ENCODE measurements at places on chromosomes 4 and X.
A peak's percentile ranks its signal among the peaks of the same experiment; 100 is the strongest.

DNA sequence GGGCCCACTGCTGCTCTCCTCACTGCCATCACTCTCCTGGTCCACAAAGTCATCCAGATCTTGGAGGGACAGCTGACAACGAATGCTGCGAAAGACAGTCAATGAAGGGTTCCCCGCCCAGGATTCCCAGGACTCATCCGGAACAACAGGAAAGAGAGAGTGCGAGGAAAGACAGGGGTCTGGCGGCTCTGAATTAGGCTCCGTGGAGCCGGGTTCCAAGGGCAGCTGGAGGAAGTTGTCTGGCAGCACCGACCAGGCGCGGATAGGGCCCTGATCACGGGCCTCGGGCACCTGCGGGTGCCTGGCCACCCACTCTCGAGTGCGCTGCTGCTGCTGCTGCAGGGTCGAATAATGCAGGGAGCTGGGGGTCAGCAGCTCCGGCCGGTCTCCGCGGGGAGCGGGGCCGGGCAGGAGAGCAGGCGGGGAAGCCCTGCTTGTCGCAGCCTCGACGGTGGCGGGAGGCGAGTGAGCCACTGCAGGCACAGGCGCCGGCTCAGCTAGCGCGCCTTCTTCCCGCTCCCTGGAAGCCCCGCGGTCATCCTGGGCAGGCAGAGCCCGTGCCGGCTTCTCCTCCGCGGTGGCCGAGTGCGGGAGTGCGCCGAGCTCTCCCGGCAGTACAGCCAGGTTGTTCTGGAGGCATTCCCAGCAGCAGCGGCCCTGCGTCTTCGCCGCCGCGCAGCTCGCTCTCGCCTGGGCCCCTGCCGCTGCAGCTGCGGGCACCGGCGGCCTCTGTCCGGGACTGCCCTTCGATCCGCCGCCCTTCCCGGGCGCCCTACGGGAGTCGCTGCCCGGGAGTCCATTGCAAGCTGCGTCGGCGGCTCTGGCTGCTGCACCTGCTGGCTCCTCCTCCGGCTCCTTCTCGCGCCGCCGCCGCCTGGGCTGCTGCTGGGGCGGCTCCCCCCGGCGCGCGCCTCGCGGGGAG lies 1.1 kb downstream of the SOWAHB start:
- peak; percentile 16 for DNase-seq

- no peak for DNase-seq
These were observed 9.8 kb upstream of the PCDH18 start for GRCh38 chr4:137541876-137542646.

GRCh38 chr4:61427099-61427817 lies 227.1 kb downstream of the ADGRL3 start:
- no peak for DNase-seq

DNA sequence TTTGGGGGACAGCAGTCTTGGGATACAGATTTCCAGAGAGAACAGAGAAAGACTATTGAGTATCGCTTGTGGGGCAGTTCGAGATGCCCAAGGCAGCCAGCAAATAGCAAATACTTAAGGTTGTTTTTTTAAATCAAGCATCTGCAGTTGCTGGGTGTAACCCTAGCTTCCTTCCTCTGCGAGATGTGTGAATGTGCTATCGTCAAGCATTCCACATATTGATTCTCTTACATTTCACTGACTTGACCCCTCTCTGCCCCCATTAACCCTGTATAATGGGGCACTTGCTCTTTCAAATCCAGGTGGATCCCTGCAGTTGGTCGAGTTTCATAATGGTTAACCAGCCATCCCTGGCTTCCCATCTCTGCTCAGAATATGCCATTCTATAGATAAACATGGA lies 23.5 kb downstream of the KCNE5 start:
- no peak for DNase-seq

GRCh38 chr4:25330335-25330734 lies 17.8 kb downstream of the ZCCHC4 start:
- DNase-seq = no peak

DNA sequence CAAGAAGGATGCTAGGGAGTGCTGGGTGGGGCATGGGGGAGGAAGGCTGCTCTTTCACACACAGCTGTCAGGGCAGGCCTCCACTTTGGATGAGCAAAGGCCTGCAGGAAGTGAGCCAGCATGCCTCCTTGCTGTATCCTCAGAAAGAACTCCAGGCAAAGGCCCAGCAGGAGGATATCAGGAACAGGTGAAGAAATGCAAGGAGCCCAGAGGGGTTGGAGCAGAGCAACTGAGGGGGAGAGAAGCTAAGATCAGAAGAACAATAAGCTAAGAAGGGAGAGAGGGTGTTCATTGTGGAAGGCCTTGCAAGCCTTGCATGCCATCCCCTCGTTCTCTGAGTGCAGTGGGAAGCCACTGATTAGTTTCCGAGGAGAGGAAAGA lies 115.1 kb downstream of the CAMK2D start:
- DNase-seq = no peak

GRCh38 chrX:11591723-11592346 lies 73.9 kb downstream of the ARHGAP6 start:
- DNase-seq = no peak

DNA sequence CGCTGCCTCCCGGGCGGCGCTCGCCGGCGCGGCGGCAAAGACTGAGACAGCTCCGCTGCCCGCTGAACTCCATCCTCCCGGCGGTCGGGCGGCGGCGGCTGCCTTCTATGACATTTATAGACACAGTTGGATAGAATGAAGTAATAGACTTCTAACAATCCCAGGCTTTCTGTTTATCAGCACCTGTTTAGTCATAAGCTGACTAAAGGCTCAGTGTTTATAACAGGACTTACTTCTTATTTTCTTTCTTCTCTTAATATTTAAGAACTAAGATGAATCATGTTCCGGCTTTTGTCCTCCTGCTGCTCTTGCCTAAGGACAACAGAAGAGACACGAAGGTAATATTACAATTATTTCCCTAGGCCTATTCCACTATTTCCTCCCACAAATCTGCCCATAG lies 3.9 kb downstream of the ARL13A start:
- DNase-seq = no peak

DNA sequence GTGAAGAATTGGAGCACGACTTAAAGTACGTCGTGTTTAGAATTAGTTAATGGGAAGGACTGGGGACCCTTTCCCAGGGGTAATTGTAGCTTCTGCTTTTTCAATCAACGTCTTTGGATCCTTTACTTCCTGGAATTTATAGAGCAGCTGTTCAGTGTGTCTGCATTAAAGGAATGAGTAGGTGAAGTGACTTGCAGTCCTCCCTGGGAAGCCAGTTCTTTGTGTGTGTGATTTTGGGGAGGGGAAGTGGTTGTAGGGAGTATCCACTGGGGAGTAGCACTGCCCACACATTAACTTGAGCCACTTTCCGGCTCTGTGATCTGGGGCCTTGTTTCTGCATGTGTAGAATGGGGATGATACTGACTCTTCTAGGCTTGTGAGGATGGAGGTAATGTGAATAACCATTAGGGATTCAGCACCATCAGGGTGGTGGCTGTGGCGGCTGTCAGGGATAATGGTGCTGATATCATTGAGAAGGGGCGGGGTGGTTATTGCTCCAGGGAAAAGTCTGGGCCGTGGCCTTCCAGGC lies 54.7 kb downstream of the TMEM131L start:
- no peak for DNase-seq

GRCh38 chrX:10971176-10971575 lies 140.0 kb upstream of the HCCS start:
- no peak for DNase-seq

DNA sequence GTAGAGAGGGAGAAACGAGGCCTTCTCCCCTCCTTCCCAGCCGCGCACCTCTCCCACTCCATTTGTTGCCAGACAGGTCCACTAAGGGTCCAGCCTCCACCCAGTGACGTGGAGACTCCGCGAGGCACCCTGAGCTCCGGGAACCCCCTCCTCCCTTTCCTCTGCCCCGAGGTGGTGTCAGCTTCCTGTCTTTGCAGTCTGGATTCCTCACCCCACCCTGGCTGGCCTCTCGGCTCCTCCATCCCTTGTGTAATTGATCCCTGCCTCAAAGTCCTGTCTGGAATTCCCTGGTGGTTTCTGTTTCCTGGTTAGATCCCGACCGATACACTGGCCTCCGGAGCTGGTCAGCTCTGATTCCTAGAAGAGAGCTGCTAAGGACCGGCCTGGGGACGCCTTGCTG lies 105.9 kb upstream of the SCOC start:
- no peak for DNase-seq

- no peak for DNase-seq
These were observed 352.7 kb downstream of the NKX6-1 start for GRCh38 chr4:84146300-84146959.

DNA sequence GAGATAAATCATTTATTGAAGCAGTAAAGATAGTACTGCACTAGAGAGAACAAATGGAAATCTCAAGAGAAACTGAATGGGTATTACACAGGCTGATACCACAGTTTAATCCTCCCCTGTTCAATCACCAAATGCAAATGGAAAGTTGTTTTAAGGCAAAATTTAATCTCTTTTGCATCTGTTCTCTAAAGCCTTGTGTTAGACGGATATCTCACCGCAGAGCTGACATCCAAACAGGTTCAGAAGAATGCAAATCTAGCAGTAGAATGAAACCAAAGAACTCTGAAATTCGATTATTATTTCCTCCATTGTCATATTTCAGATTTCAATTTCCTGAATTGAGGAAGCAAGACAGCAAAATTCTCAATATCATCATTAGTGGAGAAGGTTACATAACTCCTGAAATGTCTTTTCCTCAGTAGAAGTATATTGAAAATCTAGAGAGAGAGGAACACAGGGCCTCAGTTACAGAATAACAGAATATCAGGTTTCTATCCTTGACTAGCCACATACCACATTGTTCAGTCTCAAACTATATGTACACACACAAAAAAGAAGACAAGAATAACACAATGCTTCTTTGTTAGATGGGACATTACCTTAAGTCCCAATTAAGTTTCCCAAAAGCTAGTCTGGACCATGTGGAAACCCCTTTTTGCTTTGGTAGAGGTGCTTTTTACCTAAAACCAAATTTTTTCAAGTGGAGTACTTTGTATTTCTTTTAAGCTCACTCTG lies 94.1 kb upstream of the BANK1 start:
- DNase-seq = no peak

GRCh38 chr4:55793479-55793878 lies 26.1 kb upstream of the EXOC1L start:
- no peak for DNase-seq

GRCh38 chrX:150871341-150871811 lies 27.1 kb downstream of the CD99L2 start:
- DNase-seq = no peak

DNA sequence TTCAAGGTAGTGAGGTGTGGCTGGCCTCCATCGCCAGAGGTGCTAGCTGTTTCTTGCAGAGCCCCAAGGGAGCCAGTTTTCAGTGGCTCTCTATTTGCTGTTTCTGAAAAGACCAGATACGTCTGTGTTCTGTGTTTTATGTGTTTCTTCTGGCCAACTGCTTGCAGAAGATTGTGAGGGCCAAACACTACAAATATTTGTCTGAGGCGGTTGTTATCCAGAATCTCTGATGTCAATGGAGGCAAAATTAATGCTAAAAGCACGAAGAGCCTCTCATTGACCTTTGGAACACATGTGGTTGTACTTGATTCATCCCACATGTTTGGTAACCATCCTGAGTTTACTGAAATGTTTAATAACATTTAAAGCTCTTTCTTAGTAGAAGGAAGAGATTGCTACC lies 113.9 kb downstream of the CT47B1 start:
- DNase-seq = no peak

GRCh38 chr4:145840162-145840768 lies 98.4 kb downstream of the ZNF827 start:
- DNase-seq = peak; percentile 40

DNA sequence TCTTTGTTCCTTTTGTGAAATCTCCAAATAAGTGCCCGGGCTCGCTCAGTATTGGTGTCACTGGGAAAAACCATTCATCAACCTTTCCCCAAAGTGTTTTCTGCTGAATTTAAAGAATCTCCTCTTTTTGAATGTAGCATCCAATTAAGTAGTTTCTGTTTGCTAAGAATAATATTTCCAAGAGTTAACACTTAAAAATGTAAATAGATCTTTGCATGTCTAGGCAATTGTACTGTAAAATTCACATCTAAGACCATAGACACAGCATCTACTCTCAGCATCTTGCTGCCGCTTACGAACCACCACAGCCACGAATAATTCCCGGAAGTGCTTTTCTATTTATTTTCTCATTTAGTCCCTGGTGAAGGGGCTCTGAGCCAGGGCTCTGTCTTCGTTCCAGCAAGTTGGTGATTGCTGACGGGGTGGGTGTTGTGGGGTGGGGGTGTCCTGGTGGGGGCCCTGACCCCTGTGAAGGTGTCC lies 1.4 kb downstream of the NSG1 start:
- DNase-seq = no peak

DNA sequence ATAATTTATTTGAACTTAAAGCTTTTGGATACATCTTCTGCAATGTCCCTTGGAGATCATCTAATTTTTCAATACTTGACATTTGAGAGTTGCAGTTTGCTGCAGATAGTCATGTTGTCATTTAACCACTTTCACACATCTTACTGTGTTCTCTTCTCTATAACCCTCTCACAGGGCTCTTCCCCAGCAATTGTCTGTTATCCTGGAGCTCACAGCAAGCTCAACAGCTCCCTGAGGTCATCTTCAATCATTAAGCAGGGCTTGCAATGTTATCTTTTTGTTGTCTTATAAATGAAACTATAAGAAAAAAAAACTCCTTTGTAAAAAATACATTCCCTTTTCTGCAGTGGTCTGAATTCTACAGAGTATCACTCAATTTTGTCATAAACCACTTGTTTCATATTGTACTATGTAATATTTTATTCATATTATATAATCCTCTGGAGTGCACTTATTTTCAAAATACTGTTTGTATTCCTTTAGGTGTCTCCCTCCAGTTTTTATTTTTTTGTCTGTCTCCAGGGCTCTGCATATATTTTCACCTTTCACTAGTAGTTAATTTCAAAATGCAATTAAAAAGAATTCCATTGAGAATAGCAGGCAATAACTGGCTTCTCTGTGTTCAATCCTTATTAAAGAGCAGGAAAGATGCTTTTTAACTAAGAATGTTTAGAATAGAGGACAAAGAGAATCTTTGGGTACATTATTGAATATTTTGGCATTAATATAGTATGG lies 106.3 kb upstream of the ARSJ start:
- no peak for DNase-seq

GRCh38 chr4:176090115-176090514 lies 24.5 kb downstream of the WDR17 start:
- peak; percentile 44 for DNase-seq

DNA sequence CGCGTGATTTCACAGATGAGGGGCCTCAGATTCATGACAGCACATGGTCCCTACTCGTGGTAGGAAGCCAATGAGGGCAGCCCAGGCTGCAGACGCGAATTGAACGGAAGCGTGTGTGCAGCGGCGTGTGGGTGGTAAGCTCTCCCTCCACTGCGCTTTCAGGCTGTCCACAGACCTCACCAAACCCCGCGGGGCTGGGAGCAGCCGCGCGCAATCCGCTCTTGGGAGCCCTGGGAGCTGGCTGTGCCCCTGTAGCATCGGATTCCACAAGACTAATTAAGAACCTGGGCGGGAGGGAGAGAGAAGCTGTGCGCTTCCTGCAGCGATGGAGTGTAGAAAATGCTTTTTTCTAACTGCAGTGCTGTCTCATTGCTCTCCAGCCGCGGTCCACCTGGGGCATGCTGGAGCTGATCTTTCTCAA lies 134.9 kb downstream of the STOX2 start:
- no peak for DNase-seq

GRCh38 chr4:179112441-179113170 lies 1670.4 kb upstream of the AGA start:
- no peak for DNase-seq

GRCh38 chrX:98405376-98405775 lies 1521.7 kb downstream of the RPA4 start:
- no peak for DNase-seq

- DNase-seq = peak; percentile 39
These were observed 2.5 kb downstream of the CPEB2 start for GRCh38 chr4:15004739-15005301.

GRCh38 chr4:84531689-84532088 lies 32.6 kb upstream of the NKX6-1 start:
- DNase-seq = no peak

- DNase-seq = no peak
These were observed 18.0 kb upstream of the BMPR1B start for GRCh38 chr4:94739741-94740140.

Measured in CD4-positive, alpha-beta T cell treated with Interleukin-1 beta for 1 hour (primary cell).